ENCODE measurements at places on chromosomes 5 and 9.

GRCh38 chr5:68710514-68710913 lies 383.3 kb upstream of the SLC30A5 start:
- no peak for DNase-seq

- DNase-seq = peak; percentile 65
Observed at GRCh38 chr5:100644185-100644584, 109.0 kb downstream of the FAM174A start.

DNA sequence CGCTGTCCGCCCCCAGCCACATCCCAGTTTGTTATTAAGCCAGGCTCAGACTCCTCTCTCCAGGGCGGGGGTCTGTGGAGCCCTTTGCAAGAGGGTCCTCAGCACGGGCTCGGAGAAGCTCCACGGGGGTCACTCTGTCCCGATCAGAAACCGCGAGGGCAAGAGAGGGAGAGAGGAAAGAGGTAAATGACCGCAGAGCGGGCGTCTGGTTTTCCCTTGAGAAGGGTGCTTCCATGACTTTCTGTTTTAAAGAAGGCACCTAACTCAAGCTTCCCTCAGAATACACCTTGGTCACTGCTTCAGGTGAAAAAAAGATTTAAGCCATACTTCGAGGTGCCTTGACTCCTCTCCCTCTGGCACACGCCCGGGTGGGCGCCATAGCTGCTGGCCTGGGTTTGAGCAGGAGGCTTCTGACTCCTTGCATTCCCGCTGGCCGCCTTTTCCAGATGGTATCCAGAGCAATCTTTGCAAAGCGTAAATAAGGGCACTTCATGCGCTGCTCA lies 5.8 kb upstream of the TERT start:
- DNase-seq = peak; percentile 85

DNA sequence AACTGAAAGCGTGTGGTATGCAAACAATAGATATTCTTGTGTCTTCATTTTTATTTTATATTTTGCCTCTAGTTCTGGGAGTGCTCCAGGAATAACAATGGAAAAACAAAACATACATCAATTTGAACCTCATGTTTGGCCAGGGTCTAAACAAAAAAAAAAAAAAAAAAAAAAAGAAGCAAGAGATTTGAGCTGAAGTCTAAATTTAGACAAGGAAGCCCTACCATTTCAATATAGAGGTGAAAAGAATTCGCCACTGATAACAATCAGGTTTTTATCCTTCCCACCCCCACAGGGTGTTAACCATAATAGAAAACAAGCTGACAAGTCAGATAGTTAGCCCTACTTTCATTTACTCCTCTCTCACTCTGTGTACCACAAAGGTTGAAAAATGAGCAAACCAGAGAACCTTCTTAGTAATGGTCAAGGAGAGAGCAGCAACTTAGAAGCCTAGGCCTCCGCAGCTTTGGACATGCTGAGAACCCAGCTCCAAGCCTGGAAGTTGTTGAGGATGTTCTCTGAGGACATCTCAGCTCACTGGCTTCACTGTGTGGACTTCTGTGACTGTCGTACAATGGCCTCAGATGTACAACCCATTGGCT lies 118.2 kb upstream of the HMHB1 start:
- DNase-seq = no peak

GRCh38 chr9:137319011-137319738 lies 17.1 kb upstream of the NRARP start:
- DNase-seq = no peak

- DNase-seq = no peak
Observed at GRCh38 chr9:90632647-90633207, 9.9 kb downstream of the DIRAS2 start.

GRCh38 chr5:111252799-111253545 lies 28.8 kb downstream of the CAMK4 start:
- DNase-seq = no peak

DNA sequence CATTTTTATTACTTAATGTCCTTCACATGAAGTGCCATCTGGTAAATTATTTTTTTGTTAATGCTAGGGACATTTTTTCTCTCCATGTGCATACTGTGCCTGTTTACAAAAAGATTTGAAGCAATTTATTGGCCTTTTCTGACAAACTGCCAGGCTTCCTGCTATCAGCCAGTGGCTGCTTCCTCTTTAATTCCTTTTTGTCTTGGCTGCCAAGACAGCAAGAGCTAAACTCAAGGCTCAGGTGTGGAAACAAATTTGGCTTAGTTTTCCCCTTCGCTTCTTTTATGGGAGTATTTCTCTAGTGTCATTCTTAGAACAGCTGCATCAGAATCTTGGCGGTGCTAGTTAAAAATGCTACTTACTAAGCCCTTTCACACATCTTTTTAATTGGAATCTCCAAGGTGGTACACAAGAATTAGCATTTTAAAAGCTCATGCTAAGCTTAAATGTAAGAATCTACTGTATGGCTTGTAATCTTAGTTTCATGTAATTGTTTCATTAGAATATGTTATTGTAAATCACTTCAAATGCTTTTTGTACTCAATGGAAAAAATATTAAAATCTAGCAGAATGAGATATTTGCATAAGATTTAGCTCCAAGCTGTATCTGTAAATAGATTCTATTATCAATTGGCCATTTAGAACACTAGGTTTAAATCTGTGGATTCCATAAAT lies 134.2 kb upstream of the RASGRF2 start:
- no peak for DNase-seq

DNA sequence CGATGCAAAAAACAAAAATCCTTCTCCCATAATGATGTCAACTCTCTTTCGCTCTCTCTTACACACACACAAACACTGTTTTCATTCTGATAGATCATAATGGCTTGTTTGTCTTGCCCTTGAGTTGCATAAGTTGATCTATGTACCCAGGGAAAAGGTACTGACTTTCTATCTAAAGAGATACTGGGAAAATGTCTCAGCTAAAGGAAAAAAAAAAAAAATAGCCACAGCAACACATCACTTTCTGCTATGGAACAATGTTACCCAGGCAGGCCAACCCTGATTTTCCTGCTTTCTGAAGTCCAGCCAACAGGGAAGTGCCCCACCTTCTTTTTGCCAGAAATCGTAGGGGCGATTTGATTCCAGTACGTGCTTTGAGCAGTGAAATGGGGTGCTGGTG lies 212.6 kb upstream of the ACTBL2 start:
- DNase-seq = no peak

GRCh38 chr5:100775533-100775855 lies 127.6 kb downstream of the ST8SIA4 start:
- DNase-seq = no peak

DNA sequence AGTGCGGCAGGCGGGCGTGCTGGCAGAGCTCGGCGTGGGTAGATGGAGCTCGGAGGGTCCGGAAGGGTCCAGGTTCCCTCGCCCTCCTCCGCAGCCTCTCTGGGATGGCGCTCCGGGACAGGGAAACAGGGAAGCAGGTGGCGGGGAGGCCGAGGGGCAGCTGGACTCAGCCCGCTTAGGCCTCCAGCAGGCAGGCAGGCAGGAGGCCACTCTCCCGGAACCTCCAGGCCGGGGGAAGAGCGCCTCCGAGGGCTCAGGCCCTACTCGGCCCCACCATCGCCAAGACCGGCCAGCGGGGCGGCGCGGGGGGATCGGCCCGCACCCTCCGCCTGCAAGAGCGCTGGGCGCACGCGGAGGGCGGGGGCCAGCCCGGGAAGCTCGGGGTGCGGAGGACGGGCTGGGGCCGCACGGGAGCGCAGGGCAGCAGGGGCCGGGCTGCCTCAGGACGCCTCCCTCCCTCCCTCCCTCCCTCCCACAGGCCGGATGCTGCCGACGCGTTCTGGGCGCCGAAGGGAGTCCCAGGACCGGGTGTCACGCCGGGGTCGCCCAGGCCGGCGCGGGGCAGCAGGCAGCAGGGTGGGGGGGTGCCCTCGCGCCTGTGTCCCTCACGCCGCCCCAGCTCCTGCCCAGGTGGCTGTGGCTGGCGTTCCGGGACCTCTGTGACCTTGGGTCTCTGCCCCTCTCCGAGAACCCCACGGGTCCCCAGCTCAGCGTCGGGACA lies 977 bp downstream of the MGAT4B start:
- DNase-seq = no peak

DNA sequence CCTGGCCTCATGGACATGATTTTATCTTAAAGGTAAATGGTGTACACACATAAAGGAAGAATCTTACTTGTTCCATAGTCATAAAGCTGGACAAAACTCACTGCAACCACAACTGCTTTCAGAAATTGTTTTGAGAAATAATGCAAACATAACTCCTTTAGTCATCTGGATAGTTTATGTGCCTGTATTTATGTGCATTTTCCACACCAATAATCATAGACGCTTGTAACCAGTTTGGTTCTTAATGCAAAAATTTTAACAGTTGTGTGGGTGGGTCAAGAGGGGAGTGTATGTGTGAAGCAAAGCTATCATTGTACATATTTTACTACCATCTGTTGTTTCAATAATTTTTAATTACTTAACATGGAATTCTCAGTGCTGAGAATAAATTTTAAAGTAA lies 80.1 kb downstream of the EFNA5 start:
- DNase-seq = no peak

DNA sequence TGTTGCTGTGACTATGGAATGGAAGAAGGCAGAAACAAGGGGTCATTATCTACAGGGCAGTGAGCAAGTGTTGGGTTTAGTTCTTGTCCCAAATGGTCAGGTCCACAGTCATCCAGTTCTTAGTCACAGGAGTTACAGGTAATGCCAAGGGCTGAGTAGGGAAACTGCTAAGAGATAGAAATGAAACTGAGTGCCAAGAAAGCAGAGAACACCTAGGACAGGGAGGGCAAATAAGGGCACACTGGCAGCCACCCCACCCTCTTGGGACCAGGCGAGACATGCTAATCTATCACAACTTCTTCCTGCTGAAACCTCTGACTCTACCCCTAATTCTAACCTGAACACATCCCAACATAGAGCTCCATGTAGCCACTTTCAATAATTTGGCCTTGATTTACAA lies 103.2 kb downstream of the KLF4 start:
- no peak for DNase-seq

- DNase-seq = no peak
Observed at GRCh38 chr5:107655831-107656230, 14.9 kb downstream of the EFNA5 start.

- DNase-seq = no peak
Observed at GRCh38 chr9:106283769-106284168, 579.2 kb upstream of the ZNF462 start.

GRCh38 chr5:178247481-178248456 lies 15.2 kb upstream of the PHYKPL start:
- DNase-seq = no peak

DNA sequence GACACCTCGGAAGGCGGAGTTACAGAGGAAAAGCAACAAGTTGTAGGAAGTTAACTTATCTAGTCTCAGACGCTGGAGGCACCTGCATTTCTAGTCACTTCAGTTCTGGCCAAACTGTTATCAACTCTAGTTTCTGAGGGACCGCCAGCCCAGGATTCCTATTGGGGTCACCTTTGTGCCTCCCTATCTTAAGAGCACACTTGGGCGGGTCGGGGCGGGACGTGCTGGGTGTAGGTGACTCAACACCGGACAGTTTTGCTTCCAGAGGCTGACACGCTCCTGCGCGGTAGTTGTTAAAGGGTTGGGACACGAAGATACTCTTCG lies 679 bp upstream of the KDM4C start:
- DNase-seq = peak; percentile 48
